ENCODE measurements at places on chromosomes 13 and 19.
A peak's percentile ranks its signal among the peaks of the same experiment; 100 is the strongest.

GRCh38 chr19:53907193-53907581, 1.9 kb upstream of the CACNG7 start:
- DNase-seq: no peak

GRCh38 chr13:111937777-111938311, 129.1 kb upstream of the SOX1 start:
- DNase-seq: no peak

DNA sequence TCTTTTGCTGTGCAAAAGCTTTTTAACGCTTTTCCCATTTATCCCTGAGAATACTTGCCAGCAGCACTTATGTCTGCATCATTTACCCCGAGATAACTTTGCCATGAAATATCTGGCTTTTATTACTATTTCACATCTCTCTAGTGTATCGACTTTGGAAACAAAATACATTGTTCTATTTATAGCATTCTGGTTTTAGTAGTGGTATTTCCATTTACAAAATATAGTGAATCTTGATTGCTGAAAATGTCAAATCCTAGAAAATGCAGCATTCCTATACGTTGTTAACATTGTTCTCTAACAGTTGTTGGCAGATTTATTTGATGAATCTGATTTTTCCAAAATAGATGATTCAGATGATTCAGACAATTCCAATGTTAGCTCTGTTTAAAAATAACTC, 189.3 kb upstream of the SPRY2 start:
- DNase-seq: no peak

DNA sequence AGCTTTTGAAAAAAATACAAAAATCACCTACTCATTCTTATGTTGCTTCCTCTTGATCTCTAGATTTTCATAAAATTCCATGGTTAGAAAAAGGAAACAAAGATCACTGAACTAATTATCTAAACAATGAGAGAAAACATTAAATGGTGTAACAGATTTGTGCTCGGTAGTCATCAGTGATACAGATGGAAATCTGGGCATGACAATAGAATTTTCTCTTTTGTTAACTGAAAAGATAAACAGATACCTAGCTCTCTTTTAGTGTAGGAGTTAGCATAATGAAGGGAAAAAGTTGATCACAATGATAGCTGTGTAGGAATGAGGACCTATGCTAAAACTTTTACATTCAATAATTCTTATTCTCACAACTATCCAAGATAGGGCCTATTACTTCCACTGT, 103.7 kb downstream of the TBC1D4 start:
- DNase-seq: no peak

- no peak for DNase-seq
Observed at GRCh38 chr19:19662871-19663255, 613 bp downstream of the ATP13A1 start.

GRCh38 chr19:12865746-12866415, 15.4 kb downstream of the DNASE2 start:
- no peak for DNase-seq

GRCh38 chr13:21689097-21689496, 18.2 kb downstream of the FGF9 start:
- DNase-seq: no peak

DNA sequence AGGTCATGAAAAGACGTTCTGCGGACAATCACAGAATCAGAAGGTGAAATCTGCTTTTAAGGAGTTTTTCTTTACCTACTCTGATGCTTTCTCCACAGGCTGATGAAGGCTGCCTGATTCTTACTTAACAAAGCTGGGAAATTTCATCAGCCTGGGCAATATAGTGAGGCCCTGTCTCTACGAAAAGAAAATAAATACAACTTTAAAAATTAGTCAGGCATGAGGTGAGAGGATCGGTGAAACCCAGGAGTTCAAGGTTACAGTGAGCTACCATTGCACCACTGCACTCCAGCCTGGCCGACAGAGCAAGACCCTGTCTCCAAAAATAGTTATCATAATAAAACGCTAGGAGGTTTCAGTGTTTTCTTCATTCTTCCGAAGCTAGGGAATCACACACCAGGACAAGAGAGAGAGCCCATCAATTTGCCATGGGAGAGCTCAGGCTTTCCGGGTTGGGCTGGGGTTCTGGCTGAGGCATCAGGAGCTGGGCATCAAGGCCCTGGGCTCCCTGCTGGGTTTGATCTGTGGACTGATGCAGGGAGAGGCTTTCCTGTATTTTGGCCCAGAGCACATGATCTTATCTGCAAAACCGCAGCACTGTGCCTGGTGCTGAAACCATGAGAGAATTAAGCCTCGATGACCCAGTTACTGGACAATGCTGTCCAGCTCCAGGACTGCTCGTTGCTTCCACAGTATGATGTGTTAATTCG, 25.1 kb upstream of the CEBPG start:
- DNase-seq: no peak

- no peak for DNase-seq
Observed at GRCh38 chr19:47146920-47147319, 16.3 kb downstream of the SAE1 start.

DNA sequence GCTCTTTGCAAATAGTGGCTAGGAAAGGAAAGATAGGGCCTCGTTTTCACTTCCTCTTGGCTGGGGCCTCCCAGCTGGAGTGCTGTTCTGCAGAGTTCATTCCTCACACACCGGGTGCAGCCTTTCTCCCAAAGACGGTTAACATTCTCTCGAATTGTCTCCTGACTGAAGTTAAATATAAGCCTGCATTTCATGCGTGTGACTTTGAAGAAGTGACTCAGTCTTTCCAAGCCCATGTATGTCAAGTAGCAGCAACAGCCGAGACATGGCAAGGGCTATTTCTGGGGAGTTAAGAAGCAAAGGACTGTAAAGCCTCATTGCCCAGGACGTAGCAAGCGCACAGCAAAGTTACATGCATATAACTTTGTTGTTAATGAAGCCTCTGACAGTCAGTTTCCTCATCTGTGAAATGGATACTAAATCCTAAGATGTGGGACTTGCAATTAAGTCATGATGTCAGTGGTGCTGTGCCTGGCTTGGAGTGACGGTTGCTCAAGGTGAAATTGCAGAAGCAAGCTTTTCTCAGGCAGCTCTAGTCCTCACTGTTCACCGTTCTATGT, 502.4 kb downstream of the MYO16 start:
- DNase-seq: no peak

GRCh38 chr13:107834281-107834680, 381.1 kb downstream of the LIG4 start:
- no peak for DNase-seq

DNA sequence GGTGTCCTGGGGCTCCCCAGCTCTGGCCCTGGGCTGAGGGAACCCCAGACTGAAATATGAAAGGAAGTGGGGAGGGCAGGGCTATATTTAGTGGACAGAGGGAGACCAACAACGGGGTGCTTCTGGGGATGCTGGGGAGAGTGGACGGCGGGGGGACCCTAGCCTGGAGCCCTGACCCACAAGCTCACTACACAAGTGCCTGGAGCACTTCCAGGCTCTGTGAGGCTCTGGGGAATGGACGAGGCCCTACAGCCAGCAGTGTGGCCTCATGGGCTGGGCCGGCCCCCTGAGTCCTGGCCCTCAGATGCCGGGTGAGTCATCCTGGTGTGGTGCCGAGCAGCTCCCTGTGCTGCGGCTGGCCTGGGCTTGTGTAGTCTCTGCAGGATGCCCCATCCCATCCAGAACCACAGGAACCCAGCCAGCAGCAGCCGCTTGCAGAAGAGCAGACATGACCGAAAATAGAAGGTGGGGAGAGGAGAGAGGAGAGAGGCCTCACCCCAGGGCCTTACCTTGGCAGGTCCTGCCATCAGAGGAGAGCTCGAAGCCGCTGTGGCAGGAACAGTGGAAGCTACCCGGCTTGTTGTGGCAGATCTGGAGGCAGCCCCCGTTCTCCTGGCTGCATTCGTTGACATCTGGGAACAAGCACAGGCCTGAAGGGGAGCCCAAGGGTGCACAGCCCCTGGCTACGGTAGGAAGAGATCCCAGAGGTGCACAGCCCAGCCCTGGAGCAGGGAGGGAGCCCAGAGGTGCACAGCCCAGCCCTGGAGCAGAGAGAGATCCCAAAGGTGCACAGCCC, 26.1 kb downstream of the GAS6 start:
- DNase-seq: no peak

DNA sequence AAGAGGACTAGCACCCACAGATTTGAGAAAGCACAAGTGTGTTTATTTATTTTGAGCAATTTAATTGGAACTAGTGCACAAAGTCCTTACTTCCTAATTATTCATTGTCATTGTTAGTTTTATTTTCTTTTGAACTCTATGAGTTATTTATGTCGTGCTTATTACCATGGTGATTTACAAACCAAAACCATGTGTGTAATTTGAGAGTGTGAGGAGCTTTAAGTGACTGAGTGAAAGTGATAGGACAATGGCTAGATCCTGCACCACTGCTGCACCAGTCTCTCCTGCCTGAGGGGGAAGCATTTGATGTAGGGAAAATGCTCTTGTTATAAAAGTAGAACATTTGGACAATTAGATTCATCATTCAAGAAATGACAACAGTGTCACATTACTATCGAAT, 172.3 kb upstream of the KLF12 start:
- no peak for DNase-seq

DNA sequence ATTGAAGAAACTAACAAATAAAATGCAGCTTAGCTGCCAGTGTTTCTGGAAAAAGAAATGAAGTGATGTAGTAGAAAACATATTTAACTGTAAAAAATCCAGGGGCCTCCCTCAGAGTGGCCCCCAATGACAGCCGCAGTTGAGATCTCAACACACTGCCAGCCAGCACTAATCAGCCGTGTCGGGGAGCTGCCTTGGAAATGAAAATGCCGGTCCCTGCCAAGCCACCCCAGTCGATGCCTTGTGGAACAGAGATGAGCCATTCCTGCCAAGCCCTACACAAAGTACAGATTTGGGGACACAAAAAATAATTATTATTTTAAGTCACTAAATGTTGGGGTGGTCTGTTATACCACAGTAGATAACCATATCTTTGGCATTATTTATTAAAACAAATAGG, 1342.4 kb downstream of the EFNB2 start:
- DNase-seq: no peak

GRCh38 chr13:91592056-91593014, 193.9 kb downstream of the GPC5 start:
- no peak for DNase-seq

DNA sequence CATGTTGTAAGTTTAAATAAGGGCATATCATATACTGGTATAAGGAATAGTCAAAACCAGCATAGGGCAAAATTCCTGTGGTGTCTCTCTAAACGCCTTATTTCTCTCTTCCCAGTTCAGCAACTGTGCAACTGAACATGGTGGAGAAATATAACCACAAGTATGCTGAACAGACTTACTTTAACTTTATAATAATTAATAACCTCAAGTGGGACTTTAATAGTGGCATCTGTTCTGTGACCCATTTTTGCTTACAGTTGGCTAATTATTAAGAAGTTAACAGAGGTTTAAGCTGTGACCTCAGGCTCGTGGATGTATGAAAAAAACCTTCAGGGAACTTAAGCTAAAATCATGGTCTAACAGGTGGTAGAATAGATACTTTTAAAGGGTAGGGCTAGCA, 54.3 kb downstream of the MICU2 start:
- no peak for DNase-seq

- DNase-seq: no peak
Observed at GRCh38 chr19:4501691-4502090, 16.6 kb downstream of the PLIN4 start.

- DNase-seq: no peak
Observed at GRCh38 chr13:63421123-63421522, 2005.5 kb upstream of the PCDH20 start.

- no peak for DNase-seq
Observed at GRCh38 chr19:46731007-46731501, 14.1 kb upstream of the PRKD2 start.

GRCh38 chr13:40383132-40383531, 283.3 kb downstream of the FOXO1 start:
- no peak for DNase-seq

- peak; percentile 10 for DNase-seq
Observed at GRCh38 chr19:10760273-10760944, 42.5 kb downstream of the DNM2 start.

Data from activated CD4-positive, alpha-beta T cell treated with anti-CD3 and anti-CD28 coated beads for 24 hours (primary cell).